SK-MEL-5 (cell line): ENCODE measurements at places on chromosomes 1 and 21.

DNA sequence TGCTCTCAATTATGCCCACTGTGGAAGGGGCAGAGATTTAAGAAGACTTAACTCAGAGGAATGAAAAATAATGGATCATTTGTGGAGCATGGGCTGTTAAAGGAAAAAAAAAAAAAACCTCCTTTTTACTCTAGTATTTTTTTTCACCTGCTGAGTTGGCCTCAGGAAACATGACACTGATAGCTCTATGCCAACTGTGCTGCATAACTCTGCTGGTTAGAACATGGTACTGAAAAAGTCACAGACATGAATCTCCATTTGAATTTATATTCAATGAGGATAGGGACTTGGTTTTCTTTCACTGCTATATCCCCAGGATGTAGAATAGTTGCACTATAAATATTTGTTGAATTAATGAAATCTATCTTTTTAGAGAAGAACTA, 86.1 kb upstream of the KIAA0040 start:
- DNase-seq = no peak

DNA sequence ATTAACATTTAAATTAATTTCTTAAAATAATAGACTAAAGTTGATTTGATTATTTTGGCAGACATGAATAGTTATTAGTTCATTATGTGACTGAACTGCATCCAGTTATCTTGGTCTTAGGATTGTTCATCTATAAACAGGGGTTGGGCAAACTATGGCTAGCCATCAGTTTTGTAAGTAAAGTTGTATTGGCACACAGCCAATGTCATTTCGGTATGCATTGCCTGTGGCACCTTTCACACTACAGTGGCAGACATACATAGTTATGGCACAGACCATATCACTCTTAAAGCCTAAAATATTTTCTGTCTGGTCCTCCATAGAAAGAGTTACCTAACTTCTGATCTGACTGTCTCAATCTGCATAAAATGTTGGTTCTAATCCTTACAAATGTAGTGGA, 27.2 kb downstream of the ADGRL2 start:
- no peak for DNase-seq

GRCh38 chr1:18313523-18313922, 167.2 kb upstream of the KLHDC7A start:
- DNase-seq = no peak

DNA sequence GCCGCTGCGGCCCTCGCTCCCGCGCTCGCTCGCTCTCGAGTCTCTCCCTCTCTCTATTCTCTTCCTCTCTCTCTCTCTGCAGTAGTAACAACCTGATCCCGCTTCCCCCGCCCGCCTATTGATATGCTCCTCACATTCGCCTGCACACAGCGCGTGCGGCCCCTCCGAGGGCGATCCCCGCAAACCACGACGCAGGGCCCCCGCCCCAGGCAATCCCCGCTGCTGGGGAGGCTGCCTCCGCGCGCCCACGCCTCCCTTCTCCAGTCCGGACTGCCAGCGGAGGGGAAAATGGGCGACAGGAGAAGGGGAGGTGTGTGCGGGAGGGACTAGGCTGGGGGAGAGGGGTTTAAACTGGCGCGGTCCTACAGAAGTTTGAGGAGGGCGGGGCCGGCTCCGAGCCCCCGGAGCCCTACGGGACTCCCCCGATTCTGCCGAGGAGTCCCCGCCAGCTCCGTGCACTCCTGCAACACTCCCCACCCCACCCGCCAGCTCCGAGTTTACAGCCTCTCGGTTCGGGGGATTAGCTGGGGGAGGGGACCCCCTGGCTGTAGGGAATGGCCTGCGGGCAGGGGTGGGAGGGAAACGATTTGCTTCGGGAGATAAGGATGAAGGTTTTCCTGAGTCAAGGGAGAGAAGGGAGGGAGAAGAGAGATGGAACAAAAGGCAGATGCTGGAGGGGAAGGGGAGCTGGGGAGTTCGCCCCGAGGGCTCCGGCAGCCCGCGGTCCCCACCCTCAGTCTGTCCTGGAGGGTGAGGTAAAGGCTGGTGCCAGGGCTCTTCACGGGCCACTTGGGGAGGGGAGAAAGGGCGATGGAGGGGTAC, 66.6 kb downstream of the SYT2 start:
- no peak for DNase-seq

DNA sequence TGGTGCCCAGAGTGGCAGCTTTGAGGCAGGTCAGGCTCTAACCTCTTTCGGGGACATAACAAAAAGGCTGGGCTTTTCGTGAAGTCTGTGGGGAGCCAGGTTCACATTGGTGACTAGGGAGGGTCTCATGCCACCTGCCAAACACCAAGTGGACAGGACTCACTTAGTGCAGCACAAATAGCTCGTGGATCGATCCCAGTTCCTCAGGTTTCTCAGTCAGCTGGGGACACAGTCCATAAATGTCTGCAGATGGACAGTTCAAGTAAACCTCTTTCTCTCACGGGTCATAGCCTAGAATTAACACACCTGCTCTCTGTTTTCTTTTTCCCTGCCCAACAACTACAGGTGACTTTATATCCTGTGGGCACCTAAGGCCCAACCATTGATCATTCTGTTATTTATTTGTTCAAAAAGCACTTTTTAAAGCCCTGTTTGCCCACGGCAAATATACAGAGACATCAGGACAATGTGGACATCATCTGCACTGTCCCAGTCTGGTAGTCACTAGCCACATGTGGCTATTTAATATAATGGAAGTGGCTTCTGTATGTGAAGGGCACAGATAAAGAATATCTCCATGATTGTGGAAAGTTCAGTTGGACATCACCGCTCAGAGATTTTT, 53.5 kb downstream of the CAPN2 start:
- no peak for DNase-seq

DNA sequence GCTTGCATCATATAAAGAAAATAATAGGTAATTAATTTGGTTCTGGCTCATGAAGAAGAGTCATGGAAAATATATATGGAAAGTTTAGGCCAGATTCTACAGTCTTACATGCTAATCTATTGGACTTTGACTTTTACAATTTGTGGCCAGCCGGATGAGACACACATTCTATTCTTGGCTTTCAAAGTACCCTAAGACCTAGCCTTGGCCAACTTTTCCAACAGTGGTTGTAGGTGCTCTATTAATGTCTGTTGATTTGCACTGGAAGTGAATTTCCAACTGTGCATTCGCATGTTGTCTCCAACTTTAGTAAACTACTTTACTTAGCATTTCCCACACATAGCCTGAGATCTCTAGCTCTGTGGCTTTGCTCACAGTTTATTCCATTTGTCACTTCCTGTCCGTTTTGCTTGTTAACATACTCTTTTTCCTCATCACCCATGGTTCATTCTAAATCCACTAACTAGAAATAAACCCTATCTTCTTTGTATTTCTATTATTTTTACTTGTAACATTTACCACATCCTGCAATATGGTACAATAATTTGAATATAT, 644.0 kb downstream of the PTPRC start:
- no peak for DNase-seq

GRCh38 chr1:110430366-110430765, 20.6 kb upstream of the PROK1 start:
- DNase-seq = no peak

- no peak for DNase-seq
Observed at GRCh38 chr1:27116232-27116631, 38.7 kb downstream of the SLC9A1 start.

DNA sequence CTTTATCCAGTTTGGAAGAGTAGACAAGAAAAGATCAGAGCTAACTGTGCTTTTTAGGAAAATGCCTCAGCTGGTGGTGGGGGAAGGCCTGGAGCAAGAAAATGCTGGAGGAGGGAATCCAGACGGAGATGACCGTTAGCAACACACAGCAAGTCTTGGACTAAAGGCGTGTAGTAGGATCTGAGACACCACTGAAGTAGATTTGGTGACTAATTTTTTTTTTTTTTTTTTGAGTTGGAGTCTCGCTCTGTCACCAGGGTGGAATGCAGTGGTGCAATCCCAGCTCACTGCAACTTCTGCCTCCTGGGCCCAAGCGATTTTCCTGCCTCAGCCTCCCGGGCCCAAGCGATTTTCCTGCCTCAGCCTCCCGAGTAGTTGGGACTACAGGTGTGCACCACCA, 41.2 kb downstream of the LPAR3 start:
- no peak for DNase-seq

DNA sequence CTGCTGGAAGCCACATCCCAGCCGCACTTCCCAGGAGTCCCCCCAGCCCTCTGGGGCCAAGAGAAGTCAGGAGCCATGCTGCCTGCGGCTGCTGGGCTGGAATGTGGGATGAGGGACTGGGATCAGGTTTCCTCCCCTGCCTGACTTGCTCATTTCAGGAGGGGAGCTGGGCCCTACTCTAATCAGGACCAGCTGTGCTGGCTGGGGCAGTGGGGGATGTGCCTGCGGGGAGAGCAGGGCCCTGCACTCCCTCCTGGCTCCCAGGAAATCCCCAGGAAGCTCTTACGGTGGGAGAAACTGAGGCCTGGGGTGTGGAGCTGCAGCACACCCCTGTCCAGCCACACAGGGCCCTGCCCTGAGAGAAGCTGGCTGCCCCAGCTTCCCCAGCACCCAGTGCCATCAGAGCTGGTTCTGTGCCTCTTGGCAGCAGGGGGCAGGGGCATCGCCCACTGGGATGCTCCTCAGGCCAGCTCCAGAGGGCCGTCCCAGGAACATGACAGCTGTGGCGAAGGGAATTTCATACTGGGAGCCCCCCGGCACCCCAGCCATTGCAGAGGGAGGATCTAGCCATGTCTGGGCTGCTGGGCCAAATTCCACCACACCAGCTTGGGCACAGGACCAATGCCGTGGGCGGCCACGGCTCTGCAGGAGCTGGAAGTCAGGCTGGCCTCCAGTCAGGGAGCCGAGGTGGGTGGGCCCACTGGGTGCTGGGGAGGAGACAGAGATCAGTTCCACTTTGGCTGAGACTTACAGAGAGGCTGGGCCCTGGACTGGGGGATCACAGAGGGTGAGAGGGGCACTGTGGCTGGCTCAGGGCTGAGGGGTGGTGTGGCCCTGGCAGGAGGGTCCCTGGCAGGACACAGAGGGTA, 21.3 kb upstream of the PRSS38 start:
- DNase-seq = no peak

- no peak for DNase-seq
Observed at GRCh38 chr1:161378014-161378413, 10.3 kb upstream of the CFAP126 start.

DNA sequence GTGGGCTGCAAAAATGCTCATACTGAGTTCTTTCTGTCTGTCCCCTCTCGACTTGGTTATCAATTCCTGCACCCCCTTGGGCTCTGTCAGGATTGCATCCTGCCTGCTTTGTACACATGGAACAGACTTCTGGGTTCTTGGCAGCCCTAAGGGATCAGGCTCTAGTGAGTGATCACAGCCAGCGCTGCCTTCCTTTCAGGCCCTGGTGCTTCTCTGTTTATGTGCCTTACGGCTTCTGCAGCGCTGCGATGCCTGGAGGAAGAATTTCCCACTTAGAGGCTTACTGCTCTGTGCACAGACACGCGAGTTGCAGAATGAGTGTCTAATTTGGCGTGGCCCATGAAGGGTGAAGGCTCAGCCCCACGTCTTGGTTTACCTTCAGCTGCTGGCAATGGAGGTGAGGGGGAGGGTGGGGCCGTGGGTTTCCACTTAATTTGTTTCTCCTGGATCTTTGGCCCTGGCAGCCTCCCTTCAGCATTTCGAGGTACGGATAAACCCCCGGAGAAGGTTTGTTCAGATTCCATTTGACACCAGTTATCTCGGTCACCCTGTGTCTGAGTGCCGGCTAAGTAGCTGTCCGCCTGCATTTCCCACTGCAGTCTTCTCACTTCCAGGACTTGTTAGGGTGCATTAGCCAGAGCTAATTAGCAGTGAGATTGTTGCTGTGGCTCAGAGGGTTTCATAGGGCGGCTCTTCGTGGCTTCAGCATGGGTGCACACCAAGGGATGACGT, 227.3 kb downstream of the DYRK1A start:
- no peak for DNase-seq

- DNase-seq = no peak
Observed at GRCh38 chr1:210907251-210907805, 226.6 kb downstream of the KCNH1 start.

DNA sequence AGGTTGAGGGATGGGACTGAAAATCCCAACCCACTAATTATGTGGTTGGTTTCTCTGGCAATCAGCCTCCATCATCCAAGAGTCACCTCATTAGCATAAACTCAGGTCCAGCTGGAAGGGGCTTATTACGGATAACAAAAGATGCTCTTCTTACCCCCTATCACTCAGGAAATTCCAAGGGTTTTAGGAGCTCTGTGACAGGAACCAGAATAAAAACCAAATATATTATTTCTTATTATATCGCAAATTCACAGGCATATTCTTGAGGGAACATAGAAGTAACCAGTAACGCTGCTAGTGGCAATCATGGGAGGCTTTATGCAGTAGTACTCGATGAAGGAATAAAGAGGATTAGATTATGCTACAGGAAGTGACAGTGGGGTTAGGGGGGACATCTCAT, 59.7 kb downstream of the ATF6 start:
- DNase-seq = no peak

DNA sequence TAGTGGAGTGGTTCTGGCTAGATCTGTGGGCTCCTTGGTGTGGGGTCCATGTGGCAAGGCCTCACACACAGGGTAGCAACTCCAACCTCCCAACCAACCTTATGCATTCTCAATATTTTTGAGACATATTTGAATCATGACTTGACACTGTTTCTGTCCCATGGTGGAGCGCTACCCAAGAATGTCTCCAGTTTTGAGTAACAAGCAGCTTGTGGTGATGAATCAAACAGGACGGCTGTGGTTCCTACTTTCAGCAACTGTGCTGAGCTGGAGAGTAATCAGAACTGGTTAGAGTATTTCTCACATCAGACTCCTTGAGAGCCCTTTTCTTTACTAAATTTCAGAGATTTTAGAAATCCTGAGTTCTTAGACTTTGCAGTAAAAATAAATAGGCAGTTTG, 3.1 kb downstream of the LCE3D start:
- DNase-seq = peak; percentile 0
